ENCODE measurements at places on chromosomes 2 and 18.

- no peak for DNase-seq
Measured at GRCh38 chr18:79798346-79798998, 734 bp downstream of the KCNG2 start.

- DNase-seq, result no peak
Measured at GRCh38 chr2:137976274-137976673, 12.0 kb downstream of the HNMT start.

- no peak for DNase-seq
Measured at GRCh38 chr18:55927831-55928230, 339.8 kb upstream of the TCF4 start.

GRCh38 chr2:114405247-114406116 is 37.0 kb upstream of the DPP10 start:
- DNase-seq, result no peak

GRCh38 chr2:9708683-9709538 is 78.1 kb upstream of the YWHAQ start:
- no peak for DNase-seq

DNA sequence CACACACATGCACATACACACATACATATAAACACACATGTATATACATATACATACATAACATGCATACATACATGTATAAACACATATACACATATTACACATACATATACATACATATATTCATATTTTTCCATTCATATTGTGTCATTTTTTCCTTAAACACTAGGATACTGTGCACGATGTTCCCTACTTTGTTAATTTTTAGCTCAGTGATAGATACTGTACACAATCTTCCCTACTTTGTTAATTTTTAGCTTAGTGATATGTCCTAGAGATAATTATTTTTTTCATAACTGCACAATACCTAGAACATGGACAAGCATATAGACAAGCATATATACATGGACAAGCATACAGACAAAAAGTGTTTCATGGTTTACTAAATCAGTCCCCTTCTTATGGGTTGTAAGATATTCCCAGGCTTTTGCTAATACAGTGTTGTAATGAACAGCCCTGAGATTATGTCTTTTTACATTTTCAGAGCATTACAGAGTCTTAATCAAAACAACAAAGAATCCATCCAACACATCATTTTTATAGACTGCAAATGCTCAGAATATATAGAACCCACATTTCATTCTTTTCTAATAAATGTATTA is 75.6 kb downstream of the PID1 start:
- no peak for DNase-seq

DNA sequence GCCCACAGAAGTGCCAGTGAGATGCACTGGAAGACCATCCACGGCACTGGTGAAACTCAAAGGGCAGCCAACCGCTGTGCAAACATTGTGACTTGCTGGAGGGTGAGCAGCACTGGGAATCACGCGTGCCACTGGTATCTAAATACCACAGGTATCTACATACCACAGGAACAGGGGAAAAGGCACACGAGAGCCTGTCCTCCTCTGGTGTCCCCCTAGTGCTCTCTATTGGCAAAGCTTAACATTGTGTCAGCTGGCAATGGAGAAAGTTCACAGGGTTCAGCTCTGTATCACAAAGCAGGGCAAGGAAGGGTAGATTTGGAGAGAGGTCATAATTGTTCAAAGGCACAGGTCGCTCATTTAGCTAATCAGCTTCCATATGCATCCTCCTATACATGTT is 12.6 kb upstream of the SEC11C start:
- DNase-seq, result no peak

- no peak for DNase-seq
Measured at GRCh38 chr2:152466980-152467676, 132.2 kb downstream of the FMNL2 start.

GRCh38 chr18:61883547-61883946 is 9.3 kb downstream of the RNF152 start:
- no peak for DNase-seq

DNA sequence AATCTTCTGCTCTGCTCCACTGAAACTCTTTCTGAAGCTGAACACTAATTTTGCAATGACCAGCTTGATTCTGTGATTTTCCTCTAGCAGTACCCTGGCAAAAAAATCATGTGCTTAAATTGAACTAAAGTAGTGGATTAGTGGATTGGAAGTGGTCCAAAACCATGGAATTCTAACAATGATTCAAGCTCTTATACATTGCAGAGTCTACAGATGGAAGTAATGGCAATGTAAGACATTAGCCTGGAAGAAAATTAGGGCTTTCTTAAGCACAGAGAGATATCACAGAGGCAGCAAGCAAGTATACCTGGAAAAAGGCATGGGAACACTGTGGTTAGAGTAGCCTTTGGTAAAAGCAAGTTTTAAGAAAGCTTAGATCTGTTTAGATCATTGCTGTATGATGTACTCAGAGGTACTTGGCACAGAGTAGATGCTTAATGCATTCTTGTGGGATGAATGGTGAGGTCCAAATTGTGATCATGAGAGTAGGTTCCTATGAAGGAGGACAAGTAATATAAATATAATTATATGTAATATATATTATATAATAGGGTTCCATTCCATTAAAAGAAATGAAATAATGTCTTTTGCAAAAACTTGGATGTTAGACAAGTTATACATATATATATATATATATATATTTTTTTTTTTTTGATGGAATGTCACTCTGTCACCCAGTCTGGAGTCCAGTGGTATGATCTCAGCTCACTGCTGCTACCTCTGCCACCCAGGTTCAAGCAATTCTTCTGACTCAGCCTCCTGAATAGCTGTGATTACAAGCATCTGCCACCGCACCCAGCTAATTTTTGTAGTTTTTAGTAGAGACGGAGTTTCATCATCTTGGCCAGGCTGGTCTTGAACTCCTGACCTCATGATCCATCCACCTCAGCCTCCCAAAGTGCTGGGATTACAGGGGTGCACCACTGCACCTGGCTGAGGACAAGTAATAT is 172.2 kb upstream of the SCN7A start:
- DNase-seq, result no peak

DNA sequence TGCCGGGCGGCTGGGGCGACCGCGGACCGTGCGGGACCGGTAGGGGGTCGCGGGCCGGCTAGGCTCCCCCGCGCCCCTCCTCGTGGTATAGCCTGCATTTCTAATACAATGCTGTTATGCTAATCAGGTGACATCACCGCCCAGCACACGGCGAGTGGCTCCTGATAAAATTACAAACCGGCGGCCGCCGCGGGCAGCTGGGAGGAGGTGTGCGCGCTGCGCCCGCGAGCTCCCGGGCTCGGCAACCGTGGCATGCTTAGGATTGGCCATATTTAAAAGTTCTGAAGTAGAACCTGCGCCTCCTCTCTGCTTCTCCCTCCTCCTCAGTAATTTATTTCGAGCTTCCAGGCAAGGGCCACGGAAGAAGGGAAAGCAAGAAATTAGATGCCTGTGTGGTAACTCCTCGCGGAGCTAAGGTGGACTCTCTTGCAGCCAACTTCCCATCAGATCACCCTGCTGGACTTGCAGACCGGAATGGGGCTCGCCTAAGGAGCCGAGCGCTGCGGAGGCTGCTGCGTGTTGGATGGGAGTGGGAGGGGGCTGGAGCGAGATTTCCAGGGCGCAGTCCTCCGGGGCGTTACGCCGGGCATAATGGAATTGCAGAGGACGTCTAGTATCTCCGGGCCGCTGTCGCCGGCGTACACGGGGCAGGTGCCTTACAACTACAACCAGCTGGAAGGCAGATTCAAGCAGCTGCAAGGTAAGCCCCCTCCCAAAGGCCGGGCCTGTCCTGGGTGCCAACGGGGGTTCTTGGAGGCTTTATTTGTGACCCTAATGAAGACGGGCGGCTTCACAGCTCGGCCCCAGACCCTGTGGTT is 102.3 kb downstream of the SPTBN1 start:
- DNase-seq, result peak; percentile 73

GRCh38 chr2:226031647-226032501 is 632.4 kb downstream of the NYAP2 start:
- DNase-seq, result no peak

DNA sequence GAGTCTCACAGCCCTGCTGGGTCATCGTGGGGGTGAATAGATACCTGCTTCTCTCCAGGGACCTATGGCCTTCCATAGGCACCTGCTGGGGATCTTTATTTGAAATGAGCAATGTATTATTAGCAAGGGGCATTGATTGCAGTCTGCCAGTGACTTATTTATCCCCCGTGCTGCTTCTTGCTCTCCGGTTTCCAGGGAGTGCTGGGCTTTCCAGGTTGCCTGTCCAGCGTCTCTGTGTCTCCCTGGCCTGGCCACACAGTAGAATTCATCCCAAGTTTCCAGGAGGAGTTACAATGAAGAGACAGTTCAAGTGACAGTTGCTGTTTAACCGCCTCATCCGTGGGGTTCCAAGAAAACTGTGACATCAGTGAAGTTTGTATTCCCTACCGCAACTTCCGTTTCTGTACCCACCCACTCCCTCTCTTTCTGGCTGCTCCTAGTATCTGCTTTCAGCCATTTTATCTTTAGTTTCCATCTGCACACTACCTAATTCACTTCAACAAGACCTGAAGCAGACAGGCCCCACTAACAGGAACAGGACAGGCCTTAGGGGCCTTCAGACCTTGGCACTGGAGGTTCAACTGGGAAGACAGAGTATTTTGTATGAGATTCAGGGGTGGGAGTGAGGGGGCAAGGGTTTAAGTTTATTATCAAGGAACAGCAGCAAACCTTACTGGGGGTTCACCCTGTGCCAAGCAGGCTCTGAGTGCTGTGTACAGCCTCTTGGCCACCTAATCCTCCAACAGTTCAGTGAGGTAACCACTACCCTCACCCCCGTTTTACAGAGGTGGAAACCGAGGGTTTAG is 134.8 kb downstream of the PRKCE start:
- DNase-seq, result no peak

DNA sequence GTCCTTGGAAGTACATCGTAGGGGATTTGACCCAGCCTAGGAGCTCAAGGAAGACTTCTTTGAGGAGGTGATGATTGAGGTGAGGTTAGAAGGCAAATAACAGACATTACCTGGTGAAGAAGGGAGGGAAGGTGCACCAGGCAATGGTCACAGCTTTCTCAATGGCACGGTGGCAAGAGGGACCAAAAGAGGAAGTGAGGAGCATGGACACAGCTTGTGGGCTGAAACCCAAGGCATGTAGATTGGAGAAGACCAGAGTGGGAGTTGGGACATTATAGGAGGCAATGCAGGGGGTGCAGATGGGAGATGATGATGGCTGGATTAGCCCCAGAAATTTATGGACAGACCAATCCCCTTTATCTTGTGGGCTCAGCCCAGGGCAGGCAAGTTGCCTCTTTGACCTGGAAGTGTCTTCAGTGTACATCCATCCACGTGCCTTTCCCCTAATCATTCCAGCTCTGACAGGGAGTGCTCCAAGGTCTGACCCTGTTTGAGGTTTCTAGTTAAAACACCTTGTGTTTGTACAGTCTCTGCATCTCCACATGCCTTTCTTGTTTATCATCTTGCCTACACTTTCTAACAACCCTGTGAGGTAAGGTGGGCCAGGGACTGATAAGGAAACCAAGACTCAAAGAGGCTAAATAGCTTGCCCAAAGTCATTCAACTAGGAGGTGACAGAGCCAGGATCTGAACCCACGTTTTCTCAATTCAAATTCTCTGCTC is 59.1 kb downstream of the NRP2 start:
- DNase-seq, result no peak

DNA sequence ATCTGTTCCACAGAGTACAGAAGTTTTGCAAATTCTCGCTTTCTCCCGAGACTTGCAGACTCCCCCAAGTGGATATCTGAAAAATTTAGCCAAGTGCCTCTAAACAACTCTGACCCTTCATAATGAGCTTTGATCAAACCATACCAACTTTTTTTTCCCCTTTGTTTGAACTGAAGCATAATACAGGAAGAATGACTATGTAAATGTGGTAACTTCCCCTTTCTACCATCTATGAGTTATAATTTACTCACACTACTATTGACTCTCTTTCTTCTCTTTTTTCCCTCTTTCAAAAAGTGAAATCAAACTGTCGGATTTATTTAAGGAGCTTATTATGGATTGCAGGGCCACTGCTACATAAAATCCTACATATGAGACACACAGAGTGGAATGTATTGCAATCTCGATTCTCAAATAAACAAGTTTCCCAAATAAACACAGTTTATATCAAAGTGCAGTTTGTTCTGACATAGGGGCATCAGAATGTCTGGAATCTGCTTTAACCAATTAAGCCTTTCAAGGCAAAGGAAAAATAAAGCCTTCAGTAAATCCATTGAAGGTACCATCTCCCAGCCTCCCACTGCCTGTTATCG is 1.4 kb upstream of the ZNF804A start:
- peak; percentile 20 for DNase-seq

DNA sequence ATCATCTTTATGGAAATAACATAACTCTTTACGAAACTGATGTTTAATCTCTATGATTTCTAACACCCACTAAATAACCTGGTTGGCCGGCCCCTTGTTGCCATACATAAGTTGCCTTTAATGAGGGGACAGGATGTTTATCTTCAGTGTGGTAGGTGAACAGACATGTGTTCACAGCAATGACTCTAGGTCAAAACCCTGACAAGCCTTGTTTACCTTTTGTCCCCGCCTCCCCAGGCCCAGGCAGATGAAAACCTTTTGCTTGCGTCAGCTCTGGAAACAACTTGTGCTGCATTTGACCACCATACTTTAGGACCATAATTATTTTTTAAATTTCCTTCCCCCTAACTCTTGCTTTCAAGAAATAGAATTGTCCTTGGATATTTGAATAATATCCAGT is 2.9 kb upstream of the DSG4 start:
- DNase-seq, result no peak

DNA sequence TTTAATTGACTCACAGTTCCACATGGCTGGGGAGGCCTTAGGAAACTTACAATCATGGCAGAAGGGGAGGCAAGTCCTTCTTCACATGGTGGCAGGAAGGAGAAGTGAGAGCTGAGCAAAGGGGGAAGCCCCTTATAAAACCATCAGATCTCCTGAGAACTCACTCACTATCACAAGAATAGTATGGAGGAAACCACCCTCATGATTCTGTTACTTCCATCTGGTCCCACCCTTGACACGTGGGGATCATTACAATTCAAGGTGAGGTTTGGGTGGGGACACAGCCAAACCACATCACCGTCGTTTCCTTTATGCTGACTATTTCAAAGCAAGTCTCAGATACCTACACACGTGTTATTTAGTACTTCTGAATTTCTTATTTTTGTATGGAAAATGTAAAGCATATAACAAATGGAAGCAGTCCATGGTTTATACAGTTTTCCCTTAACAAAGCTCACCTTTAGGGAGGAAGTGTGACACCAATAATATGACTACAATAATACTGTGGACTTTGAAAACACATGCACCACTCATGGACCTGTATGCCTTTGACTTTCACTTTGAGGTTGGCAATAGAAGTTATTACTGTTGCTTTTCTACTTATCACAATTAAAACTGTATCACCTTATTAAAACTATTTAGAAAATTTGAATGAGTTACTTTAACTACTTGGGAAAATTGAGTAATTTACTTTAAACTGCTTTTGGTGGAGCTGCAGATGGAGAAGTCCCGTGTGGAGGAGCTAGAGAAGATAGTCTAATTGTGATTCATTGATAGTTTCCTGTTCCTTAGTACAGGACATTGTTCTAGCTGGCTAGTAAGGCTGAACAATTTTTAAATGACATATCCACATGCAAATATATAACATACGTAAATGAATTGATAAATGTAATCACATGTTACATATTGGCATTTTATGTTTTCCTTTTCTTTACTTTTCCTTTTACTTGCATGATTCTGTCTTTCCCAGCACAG is 37.3 kb downstream of the MTCL1 start:
- no peak for DNase-seq

- no peak for DNase-seq
Measured at GRCh38 chr2:3730646-3731045, 27.3 kb downstream of the DCDC2C start.

- DNase-seq, result peak; percentile 53
Measured at GRCh38 chr2:152715854-152716428, 1.3 kb downstream of the PRPF40A start.
